Panc1 (cell line): ENCODE measurements at places on chromosomes 6 and 20.
A peak's percentile ranks its signal among the peaks of the same experiment; 100 is the strongest.

GRCh38 chr20:53642196-53643030 is 48.8 kb upstream of the ZNF217 start:
- H3K4me1 ChIP-seq, result peaks cover 36% of the 10 kb centered on the region
- DNase-seq, result no peak
- H3K27ac ChIP-seq, result peak overlapping the region; percentile 99
- H3K4me3 ChIP-seq, result no peak overlapping the region
- no peaks in the 10 kb centered on the region for H3K27me3 ChIP-seq

DNA sequence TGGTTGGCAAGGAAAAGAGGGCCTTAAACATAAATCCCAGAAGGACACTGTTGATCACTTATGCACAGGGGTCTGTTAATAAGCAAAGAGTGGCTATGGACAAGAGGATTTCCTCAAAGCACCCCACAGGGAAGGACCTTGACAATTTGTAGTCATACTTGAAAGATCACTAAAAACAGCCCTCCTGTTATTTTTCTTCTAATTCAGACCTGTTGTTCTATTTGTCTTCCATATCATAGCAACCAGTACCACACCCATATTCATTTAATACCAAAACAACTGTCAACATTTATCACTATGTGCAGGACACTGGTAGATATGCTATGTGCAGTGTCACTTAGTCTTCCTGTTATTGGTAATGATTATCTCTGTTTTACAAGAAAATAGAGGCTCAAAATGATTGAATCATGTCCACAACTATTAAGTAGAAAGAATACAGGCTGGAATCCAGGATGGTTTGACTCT is 3.2 kb upstream of the DYNLRB1 start:
- peaks cover 6% of the 10 kb centered on the region for H3K4me1 ChIP-seq
- no peak overlapping the region for H3K27ac ChIP-seq

DNA sequence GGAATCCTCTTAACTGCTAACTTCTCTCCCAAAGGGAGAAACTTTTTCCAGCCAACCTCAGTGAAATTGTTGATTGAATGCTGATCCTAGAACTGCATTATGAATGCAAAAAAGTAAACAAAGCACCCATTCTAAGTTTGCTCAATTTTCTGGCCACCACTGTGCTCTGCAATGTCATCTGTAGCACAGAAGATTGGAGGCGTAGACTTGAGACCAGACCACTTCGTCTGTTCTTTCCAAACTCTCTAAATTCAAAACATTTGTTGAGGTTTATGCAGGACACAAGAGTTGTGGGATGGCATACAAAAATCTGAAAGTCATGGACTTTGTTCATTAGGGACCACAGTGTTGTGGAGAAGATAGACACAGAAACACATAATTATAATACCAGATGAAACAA is 11.1 kb upstream of the TSPYL1 start:
- no peaks in the 10 kb centered on the region for H3K36me3 ChIP-seq
- H3K27ac ChIP-seq, result no peak overlapping the region
- H3K4me3 ChIP-seq, result no peak overlapping the region
- H3K4me1 ChIP-seq, result no peaks in the 10 kb centered on the region
- no peak for DNase-seq
- H3K27me3 ChIP-seq, result peaks cover 12% of the 10 kb centered on the region

DNA sequence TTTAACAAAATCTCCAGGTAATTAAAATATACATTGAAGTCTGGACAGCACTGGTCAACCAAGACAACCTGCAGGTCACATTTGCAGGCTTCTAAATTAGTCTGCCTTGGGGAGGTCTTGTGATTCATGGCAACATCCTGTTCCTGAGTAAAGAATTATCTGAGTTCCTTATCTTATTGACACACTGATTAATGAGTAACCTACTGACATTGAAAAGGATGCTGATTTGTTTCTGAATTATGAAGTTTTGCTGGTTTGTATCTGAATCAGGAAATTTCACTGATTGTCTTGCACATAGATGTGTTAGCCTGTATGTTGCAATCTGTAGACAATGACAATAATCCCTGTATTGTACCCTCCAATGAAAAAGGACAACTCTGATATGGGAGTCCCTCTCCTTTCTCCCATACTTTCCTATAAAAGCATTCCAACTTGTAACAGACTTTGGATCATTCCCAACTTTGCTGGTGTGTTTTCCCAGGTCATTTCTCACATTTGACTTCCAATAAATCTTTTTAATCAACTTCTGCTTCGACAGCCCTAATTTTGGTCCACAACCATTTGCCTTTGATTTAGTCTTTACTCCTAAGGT is 80.0 kb downstream of the LAMP5 start:
- no peak overlapping the region for H3K4me3 ChIP-seq
- no peaks in the 10 kb centered on the region for H3K27me3 ChIP-seq
- no peak overlapping the region for H3K27ac ChIP-seq
- no peak for DNase-seq

- H3K27ac ChIP-seq, result no peak overlapping the region
- H3K4me1 ChIP-seq, result no peaks in the 10 kb centered on the region; the same call in 1 of the 2 replicates
- H3K36me3 ChIP-seq, result no peaks in the 10 kb centered on the region
- H3K27me3 ChIP-seq, result no peaks in the 10 kb centered on the region
Observed at GRCh38 chr6:131107151-131107550, 28.1 kb upstream of the AKAP7 start.

- no peaks in the 10 kb centered on the region for H3K36me3 ChIP-seq
- H3K4me3 ChIP-seq, result no peak overlapping the region
- H3K27ac ChIP-seq, result no peak overlapping the region
- no peak for DNase-seq
Observed at GRCh38 chr20:45581702-45582101, 2.6 kb upstream of the WFDC8 start.

DNA sequence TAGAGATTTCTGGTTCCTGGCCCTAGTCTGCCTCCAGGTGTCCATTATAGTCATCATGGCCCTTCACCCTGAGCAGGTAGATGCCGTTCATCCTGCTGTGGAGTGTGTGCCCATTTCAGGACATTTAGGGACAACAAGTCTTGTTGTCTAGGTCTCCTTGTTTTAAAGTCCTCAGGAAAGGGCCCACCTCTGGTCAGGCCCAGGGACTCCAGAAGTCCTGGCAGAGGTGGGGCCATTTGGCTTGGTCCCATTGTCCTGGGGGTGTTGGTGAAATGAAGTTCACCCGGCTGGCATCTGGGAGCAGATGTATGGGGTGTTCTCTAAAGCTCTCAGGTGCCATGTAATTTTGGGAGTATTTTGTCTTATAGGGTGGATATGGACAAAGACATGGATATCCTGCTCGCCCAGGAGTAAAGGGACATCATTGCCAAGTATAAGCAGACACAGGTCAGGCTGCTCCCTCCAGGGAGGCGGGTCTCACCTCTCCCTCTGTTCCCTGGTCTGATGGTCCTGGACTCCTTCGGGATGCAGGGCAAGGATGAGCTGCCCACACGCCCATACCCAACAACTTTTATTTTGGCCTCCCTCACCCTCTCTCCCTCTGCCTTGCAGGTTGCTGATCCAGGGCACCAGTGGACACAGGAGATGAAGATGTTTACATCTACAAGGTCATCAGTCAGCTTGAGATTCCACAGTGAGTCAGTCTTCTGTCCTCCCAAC is 31.7 kb upstream of the MAS1L start:
- H3K27me3 ChIP-seq, result no peaks in the 10 kb centered on the region
- no peak overlapping the region for H3K4me3 ChIP-seq
- no peak overlapping the region for H3K27ac ChIP-seq
- DNase-seq, result no peak
- no peaks in the 10 kb centered on the region for H3K4me1 ChIP-seq
- no peaks in the 10 kb centered on the region; the same call in 1 of the 2 replicates for H3K36me3 ChIP-seq

- no peaks in the 10 kb centered on the region for H3K27me3 ChIP-seq
- no peaks in the 10 kb centered on the region for H3K36me3 ChIP-seq
- DNase-seq, result no peak
- no peaks in the 10 kb centered on the region for H3K4me1 ChIP-seq
- no peak overlapping the region for H3K4me3 ChIP-seq
Observed at GRCh38 chr6:47952640-47953039, 158.4 kb downstream of the PTCHD4 start.

GRCh38 chr6:56786256-56786655 is 143.6 kb upstream of the DST start:
- no peaks in the 10 kb centered on the region for H3K27me3 ChIP-seq
- H3K36me3 ChIP-seq, result no peaks in the 10 kb centered on the region
- H3K4me3 ChIP-seq, result no peak overlapping the region
- H3K4me1 ChIP-seq, result peaks cover 15% of the 10 kb centered on the region

GRCh38 chr20:34709044-34709830 is 5.1 kb downstream of the TP53INP2 start:
- peaks cover 13% of the 10 kb centered on the region for H3K4me1 ChIP-seq
- peak overlapping the region; percentile 79 for H3K4me3 ChIP-seq
- no peak for DNase-seq
- peaks cover 2% of the 10 kb centered on the region; the same call in 1 of the 2 replicates for H3K36me3 ChIP-seq
- peak overlapping the region; percentile 90 for H3K27ac ChIP-seq

GRCh38 chr6:166563200-166563599 is 23.3 kb downstream of the RAMACL start:
- no peak overlapping the region for H3K27ac ChIP-seq
- no peaks in the 10 kb centered on the region for H3K4me1 ChIP-seq
- no peaks in the 10 kb centered on the region for H3K36me3 ChIP-seq

GRCh38 chr6:127952176-127952575 is 51.3 kb upstream of the THEMIS start:
- H3K27ac ChIP-seq, result no peak overlapping the region
- no peak for DNase-seq
- H3K27me3 ChIP-seq, result no peaks in the 10 kb centered on the region
- H3K36me3 ChIP-seq, result no peaks in the 10 kb centered on the region
- no peaks in the 10 kb centered on the region for H3K4me1 ChIP-seq

GRCh38 chr20:51014797-51015722 is 7.8 kb downstream of the KCNG1 start:
- H3K27me3 ChIP-seq, result no peaks in the 10 kb centered on the region
- no peak overlapping the region for H3K4me3 ChIP-seq
- DNase-seq, result no peak
- 0 out of 2 replicates have a peak, but pooled peaks cover 2% of the 10 kb centered on the region for H3K4me1 ChIP-seq
- no peaks in the 10 kb centered on the region for H3K36me3 ChIP-seq

DNA sequence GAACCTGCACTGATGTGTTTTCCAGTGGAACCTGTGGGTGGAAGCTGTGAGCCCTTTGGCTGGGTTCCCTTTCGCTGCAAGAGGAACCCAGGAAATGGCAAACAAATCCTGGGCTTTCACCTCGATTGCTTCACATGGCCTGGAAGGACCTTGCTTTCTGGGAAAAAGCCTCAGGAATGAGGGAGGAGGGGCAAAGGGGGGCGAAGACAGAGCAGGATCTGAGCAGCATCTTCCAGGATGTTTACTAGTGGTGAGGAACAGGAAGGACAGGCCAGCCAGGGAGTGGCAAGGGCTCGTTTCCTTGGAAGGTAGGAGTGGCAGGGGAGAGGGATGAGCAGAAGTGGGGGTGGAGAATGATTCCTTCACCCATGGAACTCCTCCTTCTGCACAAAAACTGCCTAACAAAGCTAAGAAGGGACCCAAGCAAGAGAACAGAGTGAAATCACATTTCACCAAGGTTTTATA is 5.9 kb downstream of the SLC2A10 start:
- H3K27ac ChIP-seq, result no peak overlapping the region
- no peaks in the 10 kb centered on the region for H3K36me3 ChIP-seq
- no peak overlapping the region for H3K4me3 ChIP-seq
- no peaks in the 10 kb centered on the region for H3K27me3 ChIP-seq
- no peak for DNase-seq

DNA sequence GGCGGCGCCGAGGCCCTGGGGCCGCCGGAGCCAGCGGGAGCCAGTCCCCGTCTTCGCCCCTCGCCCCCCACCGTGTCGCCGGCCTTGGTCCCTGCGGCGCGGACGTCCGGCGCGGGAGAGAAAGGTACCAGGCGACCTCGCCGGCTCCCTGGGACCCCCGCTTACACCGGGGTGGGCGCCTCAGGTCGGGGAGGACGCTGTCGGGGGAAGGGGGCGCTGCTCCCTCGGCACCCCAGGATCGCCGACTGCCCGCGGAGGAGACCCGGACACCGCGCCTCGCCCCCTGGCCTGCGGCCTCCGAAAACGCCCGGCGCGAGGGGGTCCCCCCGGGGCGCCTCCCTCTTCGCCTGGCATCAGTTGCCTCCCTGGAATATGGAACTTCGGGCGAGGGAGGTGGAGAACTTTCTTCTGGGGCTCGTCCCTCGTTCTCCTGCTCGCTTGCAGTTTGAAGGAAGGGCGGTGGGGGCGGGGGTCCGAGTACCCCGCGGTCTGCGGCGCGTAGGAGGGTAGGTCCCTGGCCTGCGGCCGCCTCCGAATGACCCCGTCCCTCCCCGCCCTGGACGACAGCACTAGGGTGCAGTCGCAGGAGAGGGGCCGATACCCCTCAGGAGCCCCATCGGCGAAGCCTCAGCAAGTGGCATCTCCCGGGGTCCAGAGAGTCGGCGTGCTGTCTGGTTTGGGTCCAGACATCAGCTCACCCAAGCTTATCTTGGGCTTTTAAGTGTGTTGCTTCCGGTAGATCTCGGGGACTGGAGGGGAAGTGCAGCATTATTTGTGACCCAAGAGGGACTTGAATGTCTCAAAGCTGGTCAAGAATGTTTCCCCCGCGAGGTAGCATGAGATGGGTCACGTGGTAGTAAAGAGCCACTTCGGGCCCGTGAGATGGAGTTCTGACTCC is 549 bp downstream of the ANKRD6 start:
- no peak overlapping the region for H3K27ac ChIP-seq
- no peak for DNase-seq
- H3K4me3 ChIP-seq, result peak overlapping the region; percentile 48

- no peak overlapping the region for H3K4me3 ChIP-seq
- H3K27ac ChIP-seq, result no peak overlapping the region
- H3K36me3 ChIP-seq, result 0 out of 2 replicates have a peak, but pooled peaks cover 2% of the 10 kb centered on the region
- no peaks in the 10 kb centered on the region for H3K27me3 ChIP-seq
Observed at GRCh38 chr20:3192226-3193015, 12.1 kb downstream of the DDRGK1 start.

DNA sequence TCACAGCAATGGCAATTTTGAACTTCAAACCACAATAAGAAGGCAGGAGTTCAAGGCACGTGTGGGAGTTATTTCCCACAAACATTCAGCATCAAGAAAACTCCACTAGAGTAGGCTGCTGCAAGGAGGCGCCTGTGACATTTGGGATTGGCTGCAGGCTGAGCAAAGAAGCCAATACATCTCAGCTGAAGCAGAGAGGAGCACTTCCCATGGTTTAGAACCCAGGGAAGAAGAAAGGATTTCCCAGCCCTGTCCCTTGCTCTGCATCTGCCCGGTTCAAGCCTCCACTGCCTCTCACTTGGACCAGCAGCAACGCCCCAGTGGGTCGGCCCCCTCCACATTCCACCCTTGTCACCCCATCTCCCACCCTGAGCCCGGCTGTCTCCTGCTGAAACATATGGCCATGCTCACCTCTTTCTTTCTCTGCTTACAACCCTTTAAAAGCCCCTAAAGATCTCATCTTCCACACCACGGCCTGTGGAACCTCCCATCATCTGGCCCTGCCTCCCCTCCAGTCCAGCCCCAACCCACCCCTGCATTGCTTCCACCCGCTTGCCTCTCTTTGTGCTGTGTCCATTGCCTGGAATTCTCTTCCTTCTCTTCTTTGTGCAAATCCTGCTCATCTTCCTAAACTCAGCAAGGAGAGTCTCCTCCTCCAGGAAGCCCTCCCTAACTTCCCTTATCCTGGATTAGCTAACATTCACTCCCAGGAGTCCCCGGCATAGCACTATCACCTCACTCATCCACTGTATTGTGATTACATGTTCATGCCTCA is 128.3 kb downstream of the ANKRD60 start:
- no peak for DNase-seq
- no peak overlapping the region for H3K27ac ChIP-seq
- no peaks in the 10 kb centered on the region for H3K36me3 ChIP-seq
- H3K4me3 ChIP-seq, result no peak overlapping the region
